Fibroblast of skin of right biceps (primary cell): ENCODE measurements at places on chromosomes 16 and 17.
A peak's percentile ranks its signal among the peaks of the same experiment; 100 is the strongest.

DNA sequence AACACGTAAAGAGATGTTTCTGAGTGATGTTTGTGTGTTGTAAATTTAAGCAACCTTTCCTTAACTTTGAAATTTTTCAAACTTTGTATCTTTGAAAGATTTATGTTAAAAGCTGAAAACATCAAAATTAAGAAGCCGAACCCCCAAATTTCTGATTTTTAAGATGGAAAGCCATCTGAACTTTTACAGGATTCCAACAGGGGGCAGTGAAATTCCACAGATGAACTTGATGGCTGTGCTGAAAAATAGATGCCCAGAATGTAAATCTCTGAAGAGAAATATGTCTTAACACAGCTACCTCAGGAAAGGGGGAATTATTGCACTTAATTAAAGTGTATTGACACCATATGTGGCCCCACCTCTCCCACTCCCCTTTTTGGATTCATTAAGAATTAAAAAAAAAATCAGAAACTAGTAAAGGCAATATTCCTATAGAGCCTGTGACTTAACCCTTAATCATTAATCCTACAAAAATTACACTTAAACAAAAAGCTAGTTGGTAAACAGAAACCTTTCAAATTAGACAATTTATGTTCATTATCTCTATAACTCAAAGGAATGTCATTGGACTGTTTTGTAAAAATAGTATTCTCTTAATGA lies 597.9 kb downstream of the KCNJ2 start:
- peak; percentile 29 for DNase-seq

DNA sequence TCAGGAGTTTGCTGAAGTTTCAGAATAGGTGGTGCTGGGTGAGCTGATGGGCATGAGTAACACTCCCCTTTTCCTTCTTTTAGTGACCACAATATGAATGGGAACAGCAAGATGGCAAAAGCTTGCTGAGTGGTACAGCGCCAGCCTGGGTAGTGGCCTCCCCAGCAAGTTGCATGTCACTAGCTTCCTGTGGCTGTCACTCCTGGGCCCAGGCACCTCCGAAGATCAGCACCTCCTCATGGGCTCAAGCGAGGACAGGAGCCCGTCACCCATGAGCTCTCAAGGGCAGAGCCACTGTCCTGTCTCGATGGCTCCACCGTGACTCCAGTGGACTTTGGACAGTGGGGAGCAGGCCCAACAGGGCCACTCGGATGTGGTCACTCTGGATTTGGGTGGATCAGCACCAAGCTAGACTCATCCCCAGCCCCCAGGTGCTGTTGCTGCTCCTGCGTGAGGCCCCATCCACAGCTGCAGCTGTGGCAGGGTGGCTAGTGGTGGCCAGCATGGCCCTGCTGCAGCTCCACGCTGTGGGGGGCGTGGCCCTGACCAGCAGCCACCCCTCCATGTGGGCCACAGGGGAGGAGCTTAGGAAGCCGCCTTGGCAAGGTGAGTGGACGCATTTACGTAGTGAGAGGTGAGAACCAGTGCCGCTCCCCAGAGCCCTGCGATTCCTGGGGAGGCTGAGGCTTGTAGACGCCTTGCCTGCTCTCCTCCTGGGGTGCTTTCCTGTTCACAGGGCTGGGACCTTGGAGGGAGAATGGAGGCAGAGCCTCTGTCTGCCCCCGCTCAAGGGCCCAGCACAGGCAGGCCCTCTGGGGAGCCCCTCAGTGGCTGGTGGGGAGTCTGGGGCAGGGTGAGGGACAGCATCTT lies 13.6 kb upstream of the DNASE1 start:
- no peak for DNase-seq

GRCh38 chr17:2239882-2240430 lies 63.6 kb downstream of the SMG6 start:
- DNase-seq, result peak; percentile 92

GRCh38 chr16:47958726-47959125 lies 197.1 kb downstream of the ABCC12 start:
- no peak for DNase-seq

- DNase-seq, result no peak
Observed at GRCh38 chr16:79543219-79543618, 57.3 kb downstream of the MAF start.

GRCh38 chr17:4598776-4599504 lies 14.6 kb downstream of the SMTNL2 start:
- peak; percentile 30 for DNase-seq

GRCh38 chr17:76840884-76841775 lies 27.1 kb upstream of the MGAT5B start:
- peak; percentile 7 for DNase-seq

- DNase-seq, result no peak
Observed at GRCh38 chr17:7707446-7707845, 2.4 kb downstream of the EFNB3 start.

- DNase-seq, result no peak
Observed at GRCh38 chr17:6328279-6328678, 106.6 kb downstream of the AIPL1 start.

DNA sequence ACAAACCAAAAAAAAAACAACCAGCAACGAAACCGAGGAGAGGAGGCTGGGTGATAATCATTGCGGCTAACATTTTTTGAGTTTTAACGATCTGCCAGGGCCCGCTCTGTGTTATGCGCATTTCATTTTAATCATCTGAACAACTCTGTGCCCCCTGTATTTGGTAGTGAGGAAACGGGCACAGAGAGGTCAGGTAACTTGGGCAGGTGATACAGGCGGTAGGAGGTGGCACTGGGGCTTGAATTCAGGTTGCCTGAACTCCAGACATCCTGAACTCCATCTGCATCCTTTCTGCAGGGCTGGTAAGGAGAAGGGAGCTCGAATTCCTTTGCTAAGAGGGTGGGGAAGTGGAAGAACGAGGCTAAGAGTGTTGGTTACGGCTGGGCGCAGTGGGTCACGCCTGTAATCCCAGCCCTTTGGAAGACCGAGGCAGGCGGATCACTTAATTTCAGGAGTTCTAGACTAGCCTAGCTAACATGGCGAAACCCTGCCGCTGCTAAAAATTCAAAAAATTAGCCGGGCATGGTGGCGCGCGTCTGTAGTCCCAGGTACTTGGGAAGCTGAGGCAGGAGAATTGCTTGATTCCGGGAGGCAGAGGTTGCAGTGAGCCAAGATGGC lies 1.1 kb downstream of the CLUAP1 start:
- no peak for DNase-seq

- DNase-seq, result no peak
Observed at GRCh38 chr16:75793641-75794040, 67.4 kb upstream of the CPHXL start.

DNA sequence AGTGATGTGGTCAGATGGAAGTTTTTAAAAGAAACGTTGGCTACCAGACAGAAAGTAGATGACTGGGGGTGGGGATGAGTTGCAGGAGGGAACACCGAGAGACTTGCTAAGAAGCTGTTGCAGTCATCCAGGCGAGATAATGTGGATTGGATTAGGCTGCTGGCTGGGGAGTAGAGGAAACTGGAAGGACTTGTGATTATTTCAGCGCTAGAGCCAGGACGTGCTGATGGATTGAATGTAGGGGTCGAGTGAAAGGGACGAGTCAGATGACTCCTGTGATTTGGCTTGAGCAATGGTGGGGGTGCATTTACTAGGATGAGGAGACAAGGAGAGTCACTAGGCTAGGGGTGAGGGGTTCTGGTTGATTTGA lies 88.5 kb downstream of the CLEC16A start:
- DNase-seq, result peak; percentile 88

DNA sequence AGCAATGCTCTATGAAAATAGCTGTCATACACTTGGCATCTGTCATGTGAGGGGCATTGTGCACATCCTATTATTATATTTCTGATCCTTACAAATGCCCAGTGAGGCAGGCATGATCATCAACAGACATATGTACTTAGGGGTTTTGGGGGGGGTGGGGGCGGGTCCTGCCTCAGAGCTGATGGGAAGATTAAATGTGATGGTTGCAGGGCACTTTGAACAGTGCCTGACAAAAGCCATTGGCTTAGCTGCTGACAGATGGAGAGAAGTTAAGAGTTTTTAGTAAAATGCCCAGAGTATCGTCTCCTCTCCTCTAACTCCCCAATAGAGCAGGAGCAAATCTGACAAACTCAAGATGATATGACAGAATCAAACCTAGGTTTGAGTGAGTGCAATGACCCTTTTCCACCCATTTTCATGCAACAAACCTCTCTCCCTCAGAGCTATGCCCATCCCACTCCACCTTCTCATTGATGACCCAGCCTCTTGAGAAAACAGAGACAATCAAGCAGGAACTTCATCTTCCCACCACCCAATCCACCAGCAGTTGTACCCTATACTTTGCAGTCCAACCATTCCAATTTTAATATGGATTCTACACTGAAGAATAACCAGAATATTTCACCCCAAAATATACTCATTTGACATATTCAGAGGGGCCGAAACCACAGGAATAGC lies 4.8 kb downstream of the KLHL11 start:
- DNase-seq, result no peak

DNA sequence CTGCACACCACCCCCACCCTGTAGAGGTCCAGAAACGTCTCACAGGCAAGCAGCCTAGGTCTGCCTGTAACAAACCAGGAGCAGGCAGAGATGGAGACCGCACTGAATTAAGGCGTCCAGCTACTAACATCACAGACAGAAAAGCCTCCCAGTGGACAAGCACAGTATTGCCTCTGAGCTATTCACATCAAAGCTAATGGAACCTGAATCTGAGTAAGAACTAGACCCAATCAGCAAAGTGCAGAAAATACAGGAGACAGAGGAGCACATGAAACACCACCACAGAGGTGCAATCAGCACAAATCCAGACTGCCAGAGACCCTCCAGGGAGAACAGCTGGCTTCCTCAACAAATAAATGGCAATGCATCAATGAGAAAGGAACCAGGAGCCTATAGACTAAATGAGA lies 22.2 kb upstream of the PEMT start:
- peak; percentile 67 for DNase-seq

DNA sequence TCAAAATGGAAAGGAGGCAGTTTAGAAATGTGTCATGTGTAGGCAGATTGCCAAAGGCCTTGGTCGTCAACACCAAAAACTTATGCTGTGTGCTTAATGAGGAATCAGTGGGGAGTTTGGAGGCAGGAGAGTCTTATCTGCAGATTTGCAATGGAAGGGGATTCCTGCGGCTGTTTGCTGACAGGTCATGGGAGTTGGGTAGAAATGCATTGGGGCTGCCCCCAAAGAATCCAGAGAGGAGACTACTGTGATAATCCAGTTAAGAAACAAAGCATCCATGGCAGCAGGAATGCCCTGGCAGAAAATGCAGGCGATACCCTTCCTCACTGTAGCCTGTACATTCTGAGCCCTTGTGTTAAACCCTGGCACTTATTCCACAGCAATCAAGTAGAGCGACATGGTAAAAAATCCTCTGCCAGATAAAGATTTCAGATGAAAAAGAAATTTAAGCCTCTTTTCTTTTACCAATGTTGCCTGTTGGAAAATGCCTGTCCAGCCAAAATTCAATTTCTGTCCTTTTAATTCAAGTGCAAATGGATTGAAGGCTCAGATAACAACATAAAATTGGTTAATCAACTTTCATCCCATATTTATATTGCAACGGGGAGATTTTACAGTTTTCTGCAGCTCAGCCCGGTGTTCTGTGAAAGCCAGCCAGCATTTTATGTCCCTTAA lies 491.0 kb upstream of the CDH5 start:
- DNase-seq, result peak; percentile 55

GRCh38 chr17:57669671-57670529 lies 75.2 kb downstream of the CCDC182 start:
- DNase-seq, result no peak

DNA sequence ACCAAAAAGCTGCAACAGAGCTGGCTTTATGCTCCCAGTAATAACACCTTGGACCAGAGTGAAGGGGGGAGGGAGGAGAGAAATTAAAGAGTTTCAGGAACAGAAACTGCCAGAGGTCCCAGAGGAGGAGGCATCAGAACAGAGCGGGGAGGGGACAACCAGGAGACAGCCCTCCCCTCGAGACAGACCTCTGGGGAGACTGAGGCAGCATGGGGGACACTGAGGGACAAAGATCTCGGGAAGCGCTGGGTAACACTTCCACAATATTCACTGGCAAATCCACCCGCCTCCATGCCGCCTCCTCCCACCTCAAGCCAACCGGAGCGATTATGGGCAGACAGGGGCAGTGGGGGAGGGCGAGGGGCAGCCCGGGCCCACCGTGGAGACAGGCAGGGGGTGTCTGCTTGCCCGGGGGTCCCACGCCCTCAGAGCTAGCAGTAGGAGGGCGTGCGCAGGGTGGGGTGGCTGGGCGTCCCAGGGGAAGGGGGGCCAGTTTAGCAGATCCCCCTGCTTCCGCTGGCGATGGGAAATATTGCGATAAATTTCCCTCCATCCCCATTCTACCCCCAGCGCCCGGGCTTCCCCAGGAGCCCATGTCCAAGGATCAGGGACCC lies 1.2 kb downstream of the PCGF2 start:
- DNase-seq, result no peak

- no peak for DNase-seq
Observed at GRCh38 chr16:730666-731509, 4.0 kb downstream of the HAGHL start.

DNA sequence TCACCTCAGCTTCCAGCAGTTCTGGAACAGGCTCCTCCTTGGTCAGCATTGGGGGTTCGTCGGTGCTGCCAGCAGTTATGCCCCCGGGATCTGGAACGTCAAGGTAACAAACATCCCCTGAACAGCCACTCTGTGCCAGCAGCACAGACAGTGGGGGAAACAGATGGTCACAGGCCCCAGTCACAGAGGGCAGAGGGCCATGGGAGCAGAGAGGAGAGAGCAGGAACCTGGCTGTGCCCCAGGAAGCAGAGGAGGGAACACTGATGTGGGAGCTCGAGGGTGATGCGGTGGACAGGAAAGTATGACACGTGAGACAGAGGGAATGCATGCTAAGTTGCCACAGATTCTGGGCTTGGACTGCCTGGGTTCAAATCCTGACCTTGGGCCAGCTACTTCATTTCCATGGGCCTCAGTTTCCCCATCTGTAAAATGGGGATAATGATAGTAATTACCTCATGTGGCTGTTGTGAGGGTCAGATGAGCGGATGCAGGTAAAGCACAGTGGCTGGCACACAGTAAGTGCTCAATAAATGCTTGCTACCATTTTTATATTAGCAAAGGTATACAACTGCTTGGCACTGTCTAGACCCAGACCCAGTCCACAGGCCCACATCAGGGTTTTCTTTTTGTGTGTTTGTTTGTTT lies 4.9 kb downstream of the BCL7C start:
- DNase-seq, result no peak

DNA sequence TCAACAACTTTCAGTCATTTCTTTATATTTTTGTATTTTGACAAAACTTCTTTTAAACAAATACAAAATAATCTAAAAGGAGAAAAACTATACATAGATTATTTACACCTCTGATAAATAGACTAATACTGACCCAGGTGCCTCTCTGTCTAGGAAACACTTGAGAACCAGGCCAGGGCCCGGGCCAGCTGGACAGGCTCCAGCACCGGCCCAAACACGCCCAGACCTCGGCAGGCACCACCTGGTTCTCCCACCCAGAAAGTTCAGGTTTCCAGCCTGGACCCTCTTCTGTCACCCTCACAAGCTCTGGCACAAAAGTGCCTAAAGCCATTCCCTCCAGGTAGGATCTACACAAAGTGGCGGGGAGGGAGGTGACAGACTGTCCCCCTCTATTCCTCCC lies 97.0 kb upstream of the DNAH17 start:
- DNase-seq, result no peak

GRCh38 chr17:68085771-68086381 lies 50.3 kb downstream of the KPNA2 start:
- no peak for DNase-seq
